ENCODE measurements at places on chromosomes 7 and 10.

- DNase-seq: no peak
Observed at GRCh38 chr10:61112771-61113170, 168.8 kb upstream of the RHOBTB1 start.

DNA sequence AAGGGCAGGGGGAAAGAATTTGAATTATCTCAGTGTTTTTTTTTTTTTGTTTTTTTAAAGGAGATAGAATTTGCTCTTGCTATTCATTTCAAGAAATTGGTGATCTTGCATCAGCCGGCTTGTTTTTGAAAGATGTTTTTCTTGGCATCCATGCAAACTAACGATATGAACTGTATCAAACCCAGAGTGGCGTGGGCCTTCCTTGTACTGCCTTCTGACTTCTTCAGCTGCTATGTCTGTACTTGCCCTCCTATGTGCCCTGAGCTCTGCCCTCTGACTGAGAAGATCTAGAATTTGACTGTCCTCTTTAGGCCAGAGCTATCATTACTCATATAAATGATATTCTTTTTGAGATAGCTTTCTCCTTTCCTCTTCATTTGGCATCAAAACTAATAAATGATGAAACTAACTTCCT is 183.1 kb downstream of the EXOC4 start:
- DNase-seq: no peak

DNA sequence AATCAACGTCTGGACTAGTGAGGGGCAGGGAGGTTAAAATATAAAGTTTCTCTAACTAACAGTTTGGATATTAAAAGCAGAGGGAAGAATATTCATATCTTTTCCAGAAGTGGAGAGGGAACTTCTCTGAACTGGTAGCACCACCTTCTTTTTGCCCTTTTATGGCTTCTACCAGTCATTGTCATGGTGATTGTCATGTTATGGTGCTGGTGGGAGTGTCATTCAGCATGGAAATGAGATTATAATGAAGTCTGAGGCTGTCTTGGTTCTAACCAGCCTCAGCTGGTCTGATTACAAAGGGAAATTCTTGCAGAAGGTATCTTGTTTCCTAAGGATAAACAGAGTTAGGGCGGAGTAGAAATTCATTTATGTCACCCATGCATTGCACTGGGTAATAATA is 523.8 kb downstream of the ZWINT start:
- DNase-seq: no peak

- DNase-seq: no peak
Observed at GRCh38 chr7:90483251-90483650, 13.8 kb downstream of the PTTG1IP2 start.

GRCh38 chr7:18555968-18556367 is 60.4 kb downstream of the HDAC9 start:
- DNase-seq: no peak

GRCh38 chr7:79668292-79668691 is 214.8 kb upstream of the MAGI2 start:
- no peak for DNase-seq

DNA sequence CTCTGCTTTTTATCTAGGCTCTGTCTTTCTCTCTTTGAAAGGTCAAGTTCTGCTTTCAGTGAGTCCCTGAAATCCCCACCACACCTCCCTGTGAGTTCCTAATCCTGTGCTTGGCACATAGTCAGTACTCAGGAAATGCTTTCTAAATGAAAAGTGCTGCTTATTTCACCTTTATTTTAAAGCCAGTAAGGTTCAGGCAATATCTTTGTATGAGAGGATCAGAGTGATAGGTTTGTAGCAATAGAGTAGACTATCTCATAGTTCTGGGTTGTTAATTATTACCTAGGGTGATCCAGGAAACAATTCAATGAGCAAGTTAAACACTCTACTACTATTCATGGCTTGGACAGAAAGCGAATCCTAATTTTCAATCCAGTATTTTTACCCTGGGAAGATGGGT is 7.4 kb upstream of the LAMB1 start:
- peak; percentile 23 for DNase-seq

DNA sequence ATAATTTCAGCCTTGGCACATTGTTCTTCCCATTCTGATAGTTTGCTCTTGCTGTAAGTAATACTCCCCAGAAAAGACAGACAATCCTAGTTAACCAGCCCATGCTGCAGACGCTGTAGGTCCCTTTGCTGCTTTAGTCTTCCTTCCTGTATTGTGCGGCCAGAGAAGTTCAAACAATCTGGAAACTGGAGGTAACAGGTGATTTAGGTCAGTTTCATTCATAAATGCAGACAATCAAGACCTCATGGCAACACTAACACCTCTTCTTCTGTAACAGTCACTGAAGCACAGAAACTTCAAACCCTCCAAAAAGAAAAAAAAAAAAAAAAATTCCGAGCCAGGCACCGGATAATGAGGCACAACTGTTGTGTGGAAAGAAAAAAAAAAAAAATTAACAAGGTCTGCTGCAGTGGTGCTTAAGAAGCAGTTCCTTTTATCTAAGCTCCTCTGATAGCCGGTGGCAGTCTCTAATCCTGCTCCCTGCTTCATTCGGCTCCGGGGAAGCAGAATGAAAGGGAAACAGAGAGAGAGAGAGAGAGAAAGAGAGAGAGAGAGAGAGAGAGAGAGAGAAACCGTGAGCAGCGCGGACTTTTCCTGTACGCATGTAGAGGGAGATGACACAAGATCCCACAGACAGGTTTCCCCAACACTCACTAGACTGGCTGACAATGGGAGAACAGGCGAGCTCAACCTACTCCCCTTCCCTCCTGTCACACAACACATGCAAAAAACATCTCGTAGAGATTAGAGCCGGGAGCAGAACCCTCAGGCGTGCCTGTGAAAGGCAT is at the start of gene SEMA3A:
Gene SEMA3A (minus strand): TSS at position 306 of the 788 bp plus-strand sequence. CDS start 203 bp downstream, at position 103.
- peak; percentile 14 for DNase-seq

DNA sequence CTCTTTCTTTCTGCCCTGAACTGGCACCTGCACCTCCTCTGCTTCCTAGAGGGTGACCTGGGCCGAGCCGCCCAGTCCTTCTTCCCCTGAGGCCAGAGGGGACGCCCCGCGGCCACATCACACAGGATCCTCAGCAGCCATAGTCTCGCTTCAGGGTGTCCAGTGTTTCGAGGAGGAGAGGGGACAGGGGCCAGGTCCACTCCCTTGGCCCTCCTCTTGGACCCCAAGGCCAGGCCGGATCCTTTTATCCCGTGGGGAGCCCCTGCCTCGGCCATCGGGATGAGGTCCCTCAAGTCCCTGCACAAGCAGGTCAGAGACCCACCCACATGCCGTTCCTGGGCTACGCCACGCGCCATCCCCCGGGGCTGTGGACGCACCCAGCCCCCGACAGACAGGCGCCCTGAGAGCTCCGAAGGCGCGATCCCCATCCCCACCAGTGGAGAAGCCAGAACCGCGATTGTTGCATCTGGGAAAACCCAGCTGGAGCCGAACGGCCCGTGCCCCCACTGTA is 3.6 kb downstream of the BHLHA15 start:
- DNase-seq: no peak

DNA sequence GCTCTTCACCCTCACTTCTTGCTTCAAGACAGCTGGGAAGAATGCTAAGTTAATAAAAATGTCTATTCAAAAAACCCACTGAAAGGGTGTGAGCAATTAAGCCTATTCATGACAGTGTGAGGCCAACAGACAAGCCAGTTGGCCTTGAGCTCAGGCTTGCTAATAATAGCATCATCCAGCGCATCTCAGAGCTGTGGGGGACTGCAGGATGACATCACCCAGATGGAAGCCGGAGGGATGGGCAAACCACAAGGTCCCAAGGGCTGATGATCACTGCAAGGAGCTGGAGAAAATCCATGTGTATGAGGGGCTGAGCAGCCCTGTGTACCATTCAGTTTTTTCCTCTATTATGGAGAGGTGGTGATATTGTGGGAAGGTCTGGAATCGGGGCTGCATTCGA is 770.4 kb downstream of the TNS3 start:
- no peak for DNase-seq

GRCh38 chr10:50991456-50992355 is 82.6 kb upstream of the PRKG1 start:
- peak; percentile 23 for DNase-seq

DNA sequence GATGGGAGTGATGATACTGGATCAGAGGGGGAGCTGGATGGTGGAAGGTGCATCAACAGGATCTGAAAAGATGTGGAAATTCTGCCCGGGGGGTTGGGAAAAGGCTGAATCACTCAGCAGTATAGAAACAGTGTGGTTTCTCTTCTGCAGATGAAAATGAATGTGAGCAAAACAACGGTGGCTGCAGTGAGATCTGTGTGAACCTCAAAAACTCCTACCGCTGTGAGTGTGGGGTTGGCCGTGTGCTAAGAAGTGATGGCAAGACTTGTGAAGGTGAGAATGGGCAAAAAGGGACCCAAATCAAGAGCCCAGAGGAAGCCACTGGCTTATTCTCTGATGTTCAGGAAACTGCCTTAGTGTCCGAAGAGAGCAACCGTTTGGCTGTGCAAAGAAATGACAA is 12.9 kb downstream of the OIT3 start:
- no peak for DNase-seq

GRCh38 chr10:45239642-45240041 is 75.8 kb downstream of the OR13A1 start:
- no peak for DNase-seq

DNA sequence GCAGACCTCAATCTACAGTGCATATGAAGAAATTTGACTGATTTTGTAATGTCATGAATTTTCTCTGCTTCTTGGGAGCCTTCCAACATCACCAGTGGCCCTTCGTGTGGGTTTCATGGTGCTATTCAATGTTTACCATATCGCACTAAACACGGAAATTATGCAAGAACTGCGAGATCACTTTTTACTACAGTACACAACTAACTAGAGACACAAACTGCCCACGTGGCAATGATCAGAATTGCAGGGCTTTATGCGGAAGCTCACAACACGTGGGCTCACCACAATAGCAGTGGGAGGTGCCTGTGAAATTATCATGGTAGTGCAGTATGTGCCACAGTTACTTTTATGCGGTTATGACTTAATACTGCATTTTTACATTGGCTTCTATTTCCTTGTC is 449.7 kb upstream of the KLF6 start:
- DNase-seq: peak; percentile 15

DNA sequence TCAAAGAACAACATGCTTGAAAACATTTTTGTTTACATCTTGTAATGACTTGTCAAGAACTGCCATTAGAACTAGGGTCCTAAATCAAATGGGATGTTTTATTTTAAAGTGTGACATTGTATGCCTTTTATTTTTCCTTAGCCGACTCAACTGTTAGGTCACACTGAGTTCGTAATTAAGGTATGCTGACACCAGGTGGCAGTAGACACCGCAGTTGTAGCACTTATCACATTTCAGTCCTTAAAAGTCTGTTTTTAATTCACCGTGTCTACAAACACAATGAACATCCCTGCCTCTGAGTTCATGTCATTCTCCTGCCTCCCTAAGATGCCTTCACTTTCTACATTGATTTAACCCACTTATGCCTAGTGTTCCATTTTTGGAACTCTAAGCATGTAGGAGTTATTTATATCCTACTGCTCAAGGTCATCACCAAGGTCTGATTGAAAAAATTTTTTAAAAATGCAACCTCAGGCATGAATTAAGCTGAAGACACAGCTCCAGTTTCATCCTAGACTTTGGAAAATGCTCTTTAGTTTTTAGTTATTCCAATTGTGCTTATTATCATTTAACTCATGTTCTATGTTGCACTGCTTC is 186.1 kb downstream of the BMPER start:
- DNase-seq: peak; percentile 46

- DNase-seq: no peak
Observed at GRCh38 chr10:116237970-116238369, 35.0 kb downstream of the GFRA1 start.
